ENCODE measurements at places on chromosomes 1 and 21. TPM values are rescaled to one million over a fixed set of nuclear protein-coding genes. Genes with fewer than 3 reads are reported as not detected.

DNA sequence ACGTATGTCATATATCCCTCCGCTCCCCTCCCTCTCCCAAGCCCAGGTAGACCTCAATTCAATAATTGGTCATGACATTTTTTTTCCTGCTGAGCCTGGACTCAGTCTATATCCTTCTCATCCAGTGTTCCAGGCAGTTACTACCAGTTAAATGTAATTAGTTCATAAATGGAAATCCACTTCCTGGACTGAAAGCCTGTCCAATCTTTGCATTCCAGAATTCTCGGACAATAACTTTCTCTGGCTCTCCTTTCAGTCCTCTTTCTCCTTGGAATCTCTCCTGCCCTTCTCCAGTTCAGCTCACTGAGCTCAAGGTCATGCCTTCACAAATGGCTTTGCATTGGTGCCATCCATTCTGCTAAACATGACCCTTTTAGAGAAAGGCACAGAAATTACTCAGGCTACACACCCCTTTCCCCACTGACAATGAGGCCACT, 34.8 kb downstream of the VWA5B1 start:
- DNase-seq: no peak

DNA sequence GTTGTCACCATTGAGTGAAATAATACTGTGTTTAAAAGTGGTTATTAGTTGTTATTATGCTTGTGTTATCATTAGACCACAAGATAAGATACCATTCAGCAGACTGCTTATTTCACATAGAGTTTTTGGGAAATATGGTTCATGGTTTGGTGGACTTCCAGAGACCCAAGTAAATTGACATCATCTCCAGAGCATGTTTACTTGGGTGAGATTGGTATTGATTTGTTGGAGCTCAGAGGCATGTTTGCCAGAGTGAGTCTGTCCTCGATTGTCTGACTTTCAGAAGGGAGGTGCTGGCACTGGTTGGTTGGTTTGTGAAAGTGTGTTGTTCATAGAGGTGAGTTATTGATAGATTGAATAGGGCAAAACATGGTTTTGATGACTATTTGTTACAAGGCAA, 291.4 kb downstream of the TGFB2 start:
- no peak for DNase-seq

GRCh38 chr1:228752675-228753265, 17.5 kb downstream of the RHOU start:
- no peak for DNase-seq

DNA sequence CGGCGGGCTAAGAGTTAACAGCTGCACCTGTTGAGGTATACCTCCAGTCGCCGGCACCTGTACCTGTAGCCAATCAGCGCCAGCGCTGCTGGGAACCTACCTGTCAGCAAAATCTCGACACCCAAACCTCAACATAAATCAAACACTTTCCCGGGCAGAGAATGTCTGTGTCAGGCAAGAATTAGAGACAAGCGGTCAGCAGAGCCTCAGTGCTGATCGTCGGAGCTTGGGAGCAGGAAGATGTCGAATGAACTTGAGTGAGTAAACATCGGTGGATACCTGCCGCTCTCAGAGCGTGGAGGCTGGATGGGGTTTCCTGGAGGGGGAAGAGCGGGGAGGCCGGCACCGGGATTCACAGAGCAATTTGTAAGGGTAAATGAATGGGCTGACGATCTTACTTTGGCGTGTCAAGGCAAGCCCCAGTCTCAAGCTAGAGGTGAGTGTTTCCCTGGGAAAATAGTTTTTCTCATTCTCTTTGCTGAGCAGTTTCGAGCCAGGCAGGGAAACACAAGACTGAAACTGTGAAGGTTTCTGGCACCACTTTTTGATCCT, at the start of gene GRHL3:
GRHL3 (plus strand) TSS at position 46 of the 552 bp plus-strand sequence; CDS start at position 241, 195 bp downstream.
- DNase-seq: no peak

DNA sequence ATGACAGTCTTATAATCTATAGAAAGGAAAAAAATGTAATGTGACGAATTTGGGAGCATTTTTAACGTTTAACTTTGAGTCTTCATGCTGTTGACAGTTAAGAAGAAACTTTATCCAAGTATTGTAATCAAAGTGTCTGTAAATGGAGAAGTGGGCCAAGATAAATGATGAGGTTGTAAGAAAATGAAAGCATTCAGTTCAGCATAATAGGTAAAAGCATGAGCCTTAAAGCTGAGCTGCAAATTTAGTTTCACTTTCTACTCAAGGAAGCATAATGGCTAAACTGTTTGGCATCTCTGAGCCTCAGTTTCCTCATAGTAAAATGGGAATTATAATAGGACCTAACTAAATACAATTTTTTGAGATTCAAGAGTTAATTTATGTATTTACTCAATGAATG, 1554.8 kb downstream of the KCNT2 start:
- DNase-seq: no peak

GRCh38 chr1:7406641-7407543, 364.2 kb upstream of the VAMP3 start:
- DNase-seq: no peak

- no peak for DNase-seq
Measured at GRCh38 chr1:176976225-176976624, 188.3 kb downstream of the ASTN1 start.

GRCh38 chr1:179493323-179493722, 82.4 kb downstream of the NPHS2 start:
- DNase-seq: no peak

DNA sequence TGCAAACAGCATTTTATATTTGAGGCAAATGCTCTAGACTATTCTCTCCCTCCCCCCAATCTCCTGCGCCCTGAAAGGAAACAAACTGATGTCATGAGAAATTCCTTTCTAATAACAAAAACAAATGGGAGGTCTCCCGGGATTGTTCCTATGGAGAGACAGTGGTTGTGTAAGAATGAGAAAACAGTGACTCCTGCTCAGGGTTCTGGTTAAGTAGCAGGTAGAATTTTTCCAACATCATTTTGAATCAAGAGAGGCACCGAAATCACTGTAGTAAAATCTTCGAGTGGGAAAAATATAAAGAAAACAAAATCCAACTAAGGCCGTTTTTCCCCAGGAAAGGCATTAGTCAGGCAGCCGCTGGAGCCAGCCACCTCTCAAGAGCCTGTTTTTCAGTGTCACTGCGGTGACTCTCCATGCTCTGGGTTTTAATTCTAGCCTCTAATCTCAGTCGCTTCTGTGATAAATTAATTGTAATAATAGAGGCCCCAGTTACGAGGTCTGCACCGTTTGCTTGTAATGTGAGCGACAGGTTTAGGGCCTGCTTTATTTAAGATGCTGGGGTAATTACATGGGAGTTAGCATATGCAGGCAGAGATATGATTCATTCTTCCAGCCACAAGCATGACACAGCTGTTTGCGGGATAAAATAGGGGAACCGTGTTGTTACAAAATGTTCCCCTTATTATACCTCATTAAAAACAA, 80.3 kb downstream of the RNF220 start:
- DNase-seq: peak; percentile 66

DNA sequence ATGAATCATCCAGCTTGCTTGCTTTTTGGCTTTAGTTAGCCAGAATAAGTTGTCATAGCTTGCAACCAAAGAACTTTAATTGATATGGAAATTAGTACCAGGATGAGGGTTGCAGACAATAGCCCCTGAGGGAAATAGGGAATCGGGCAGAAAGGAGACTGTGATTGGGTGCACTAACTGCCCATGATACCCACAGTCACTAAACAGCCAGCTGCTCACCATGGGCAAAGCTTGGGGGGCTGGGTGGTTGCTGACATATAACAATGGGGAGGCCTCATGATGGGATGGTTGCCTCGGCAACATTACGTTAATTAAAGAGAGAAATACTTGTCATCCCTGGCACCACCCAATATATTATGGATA, 17.8 kb upstream of the PLA2G2E start:
- no peak for DNase-seq

DNA sequence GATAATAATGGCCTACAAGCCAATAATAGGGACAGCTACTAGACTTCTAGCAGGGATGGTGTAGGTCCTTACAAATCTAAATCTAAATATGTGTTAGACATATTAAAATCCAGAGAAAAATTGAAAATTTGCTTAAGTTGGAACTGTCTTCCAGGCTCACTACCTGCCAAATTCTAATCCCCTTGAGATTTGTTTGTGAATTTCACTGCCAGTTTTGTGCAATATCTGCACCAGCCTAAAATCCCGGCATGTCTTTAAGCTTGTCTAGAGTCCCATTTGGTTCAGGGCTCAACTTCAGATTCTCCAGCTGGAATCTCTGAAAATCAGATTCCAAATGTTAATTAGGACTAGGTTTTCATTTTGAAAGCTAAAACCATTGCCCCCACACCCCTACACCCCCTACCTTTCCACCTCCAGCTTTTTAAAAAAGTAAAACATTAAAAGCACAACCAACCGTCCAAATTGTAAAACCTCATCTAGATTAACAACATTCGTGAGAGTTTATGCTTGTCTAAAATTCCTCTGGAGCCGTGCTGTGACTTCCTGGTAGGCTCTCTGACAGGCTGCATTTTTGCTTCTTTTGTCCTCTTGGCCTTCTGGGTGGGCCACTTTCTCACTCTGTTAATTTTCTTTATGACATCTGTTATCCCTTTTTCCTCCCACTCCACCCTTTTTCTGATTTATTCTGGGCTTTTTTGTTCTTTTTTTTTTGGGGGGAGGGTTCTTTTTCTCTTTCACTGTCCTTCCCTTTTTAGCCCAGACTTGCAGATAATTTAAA, 348.7 kb downstream of the PAPPA2 start:
- no peak for DNase-seq

GRCh38 chr1:247277191-247277590, 21.3 kb downstream of the VN1R5 start:
- DNase-seq: no peak

DNA sequence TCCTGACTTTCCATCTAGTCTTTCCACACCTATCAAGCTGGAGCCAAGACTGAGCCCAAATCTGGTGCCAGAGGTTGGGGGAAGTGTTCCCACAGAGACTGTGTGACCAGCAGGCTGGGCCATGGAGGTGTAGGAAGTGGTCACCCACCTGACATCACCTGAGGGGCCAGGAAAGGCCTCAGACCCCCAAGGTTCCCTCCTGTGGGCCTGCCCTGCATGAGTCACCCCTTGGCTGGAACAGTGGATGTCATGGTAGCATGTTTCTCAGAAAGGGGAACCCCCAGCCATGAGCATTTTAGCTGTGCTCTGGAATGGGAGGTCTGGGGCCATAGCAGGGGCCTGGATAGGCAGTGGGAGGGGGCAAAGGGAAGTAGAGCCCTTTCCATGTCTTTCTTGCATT, 5.7 kb upstream of the TNFRSF8 start:
- DNase-seq: no peak

- peak; percentile 33 for DNase-seq
Measured at GRCh38 chr1:150271291-150271959, 1.2 kb upstream of the C1orf54 start.

DNA sequence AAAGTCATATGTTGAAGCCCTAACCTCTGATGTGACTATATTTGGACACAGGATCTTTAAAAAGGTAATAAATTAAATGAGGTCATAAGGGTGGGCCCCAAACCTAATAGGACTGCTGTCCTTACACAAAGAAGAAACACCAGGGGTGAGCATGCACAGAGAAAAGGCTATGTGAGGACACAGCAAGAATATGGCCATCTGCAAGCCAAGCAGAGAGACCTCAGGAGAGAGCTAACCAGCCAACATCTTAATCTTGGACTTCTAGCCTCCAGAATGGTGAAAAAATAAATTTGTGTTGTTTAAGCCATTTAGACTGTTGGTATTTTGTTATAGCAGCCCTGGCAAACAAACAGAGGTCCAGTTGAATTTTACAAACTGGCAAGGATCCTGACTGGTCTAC, 223.9 kb downstream of the LTN1 start:
- DNase-seq: no peak

DNA sequence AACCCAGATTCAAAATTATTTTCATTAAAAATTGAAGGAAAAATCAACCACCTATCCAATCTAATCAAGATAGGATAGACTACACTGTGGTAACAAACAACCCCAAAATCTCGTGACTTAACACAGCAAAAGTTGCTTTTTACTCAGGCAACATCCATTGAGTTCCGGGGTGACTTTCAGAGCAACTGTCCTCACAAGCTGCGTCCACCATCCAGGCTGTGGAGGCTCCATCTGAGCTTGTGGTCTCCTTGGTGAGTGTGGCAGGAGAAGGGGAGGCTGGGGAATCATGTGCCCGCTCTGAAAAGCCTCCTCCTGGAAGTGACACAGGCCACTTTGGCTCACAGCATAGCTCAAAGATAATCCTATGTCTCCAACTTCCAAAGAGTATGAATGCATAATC, 52.4 kb downstream of the CD2 start:
- DNase-seq: no peak

DNA sequence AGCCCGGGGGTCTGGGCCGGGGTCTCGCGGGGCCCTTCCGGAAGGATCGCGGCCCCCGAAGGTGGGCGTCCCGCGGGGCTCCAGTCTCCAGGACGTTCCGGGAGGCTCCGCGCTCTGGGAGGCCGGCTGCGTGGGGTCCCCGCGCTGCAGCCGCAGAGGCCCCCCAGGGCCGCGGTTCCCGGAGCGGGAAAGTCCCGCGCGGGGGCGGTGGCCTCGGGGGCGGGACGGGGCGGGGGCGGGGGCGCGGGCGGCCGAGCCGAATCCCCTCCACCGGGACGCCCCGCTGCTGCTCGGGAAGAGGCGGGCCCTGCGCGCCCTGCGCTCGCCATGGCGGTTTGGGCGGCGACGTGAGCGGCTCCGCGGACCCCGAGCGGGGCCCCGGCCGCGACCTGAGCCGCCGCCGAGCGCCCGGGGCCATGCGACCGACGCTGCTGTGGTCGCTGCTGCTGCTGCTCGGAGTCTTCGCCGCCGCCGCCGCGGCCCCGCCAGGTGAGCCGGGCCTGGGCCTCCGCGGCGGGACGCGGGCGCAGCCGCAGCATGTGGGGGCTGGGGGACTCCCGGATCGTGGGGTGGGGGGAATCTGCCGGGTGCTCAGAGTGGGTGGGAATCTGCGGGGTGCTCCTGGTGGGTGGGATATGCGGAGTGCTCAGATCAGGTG, at the start of gene IFNGR2:
IFNGR2 (plus strand) TSS at position 286 of the 658 bp plus-strand sequence; CDS start at position 417, 131 bp downstream.
- DNase-seq: no peak

GRCh38 chr1:30888391-30888790, 20.2 kb downstream of the SDC3 start:
- DNase-seq: no peak

DNA sequence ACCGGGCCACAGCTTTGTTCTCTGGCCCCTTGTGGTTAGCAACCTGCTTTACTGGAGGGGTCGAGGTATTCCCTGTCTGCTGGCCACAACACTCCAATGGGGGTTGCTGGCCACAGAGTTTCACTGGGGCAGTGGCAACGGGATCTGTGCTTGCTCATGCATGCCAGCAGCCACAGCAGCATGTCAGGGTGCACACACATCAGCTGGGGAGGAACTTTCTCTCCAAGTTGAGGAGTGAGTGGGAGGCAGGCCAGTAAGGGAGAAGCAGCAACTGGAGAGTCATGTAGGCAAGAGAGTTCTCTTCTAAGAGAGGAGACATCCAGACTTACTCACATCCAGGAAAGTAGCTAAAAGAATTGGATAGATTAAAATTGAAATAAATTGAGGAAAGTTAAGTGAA, 38.0 kb downstream of the SAMD13 start:
- DNase-seq: peak; percentile 4

- peak; percentile 51 for DNase-seq
Measured at GRCh38 chr1:63615768-63616420, 22.7 kb downstream of the PGM1 start.

- peak; percentile 95 for DNase-seq
Measured at GRCh38 chr1:12601700-12602658, 16.0 kb downstream of the DHRS3 start.

FAAH gene
- 10.9 TPM for total RNA-seq

LRRC53 gene
- total RNA-seq: not detected

MAP1LC3C gene
- total RNA-seq: not detected

FCGR3A gene
- total RNA-seq: not detected

MPZ gene
- not detected for total RNA-seq

RNU1-1 gene
- not detected for total RNA-seq

OR10Z1 gene
- not detected for total RNA-seq

RPF1 gene
- total RNA-seq: 40.3 TPM

SPRR5 gene
- total RNA-seq: not detected

Data from Caki2 (cell line).